Transverse colon (tissue), 4 donors: ENCODE measurements at places on chromosomes 5 and 9. TPM values are rescaled to one million over a fixed set of nuclear protein-coding genes. Genes with fewer than 3 reads are reported as not detected.

DNA sequence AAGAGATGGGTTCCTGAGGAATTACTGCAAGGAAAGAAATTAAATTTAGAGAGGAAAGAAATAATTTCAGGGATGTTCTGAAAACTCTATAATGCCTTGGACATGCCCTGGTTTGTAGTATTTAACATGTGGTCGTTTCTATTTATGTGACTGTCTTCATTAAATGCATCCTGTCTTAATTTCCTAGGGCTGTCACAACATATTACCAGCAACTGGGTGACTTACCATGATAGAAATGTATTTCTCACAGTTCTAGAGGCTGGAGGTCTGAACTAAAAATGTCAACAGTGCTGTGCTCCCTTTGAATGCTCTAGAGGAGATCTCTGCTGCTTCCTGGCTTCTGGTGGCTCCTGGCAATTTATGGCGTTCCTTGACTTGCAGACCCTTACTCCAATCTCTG lies 287.7 kb downstream of the FBXL7 start:
- DNase-seq: no peak

DNA sequence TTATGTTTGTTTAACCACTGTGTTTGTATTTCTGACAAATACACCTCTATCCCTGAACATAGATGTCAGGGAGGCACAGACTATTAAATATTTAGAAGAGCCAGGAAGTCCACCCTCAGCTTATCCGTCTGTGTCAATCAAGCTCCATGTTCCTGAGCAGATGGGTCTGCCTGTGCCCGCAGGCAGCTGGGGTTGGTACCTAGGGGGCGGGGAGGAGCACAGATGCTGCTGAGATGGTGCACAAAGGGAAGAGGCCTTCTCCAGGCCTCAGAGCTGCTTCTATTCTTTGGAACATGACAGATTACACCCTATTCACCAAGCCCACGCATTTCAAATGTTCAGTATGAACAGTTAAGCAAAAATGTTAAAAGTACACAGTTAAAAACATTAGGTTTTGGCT lies 142.1 kb downstream of the EPB41L4A start:
- no peak for DNase-seq

- DNase-seq: no peak
Measured at GRCh38 chr5:17314907-17315471, 97.6 kb downstream of the BASP1 start.

The WDR31 gene
- total RNA-seq: 3.0 TPM

GRCh38 chr5:82405618-82406204 lies 127.6 kb upstream of the RPS23 start:
- DNase-seq: no peak

The FCN2 gene
- total RNA-seq: not detected

- no peak for DNase-seq
Measured at GRCh38 chr5:40089269-40089668, 590.4 kb upstream of the PTGER4 start.

The PCDHB9 gene
- total RNA-seq: 1.6 TPM

- DNase-seq: no peak
Measured at GRCh38 chr9:126503333-126504085, 110.2 kb upstream of the LMX1B start.

DNA sequence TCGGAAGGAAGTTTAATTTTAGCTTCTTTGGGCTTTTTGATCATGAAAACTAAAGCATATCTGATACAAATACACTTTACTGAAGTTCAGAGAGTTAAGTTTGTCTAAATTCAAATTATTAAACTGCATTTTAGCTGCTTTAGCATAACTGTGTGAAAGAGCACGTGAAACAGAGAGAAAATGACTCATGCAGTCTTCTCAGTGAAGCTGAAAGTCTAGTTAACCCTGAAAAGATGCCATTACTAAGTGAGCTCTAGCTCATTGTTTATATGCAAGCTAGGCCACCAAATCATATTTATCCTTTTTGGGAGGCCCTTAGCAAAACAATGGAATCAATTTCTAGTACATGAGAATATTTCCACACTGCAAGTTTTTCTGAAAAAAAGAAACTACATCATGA lies 27.6 kb downstream of the TPD52L3 start:
- no peak for DNase-seq

- no peak for DNase-seq
Measured at GRCh38 chr5:115289104-115289503, 7.3 kb downstream of the CCDC112 start.

The SPOCK1 gene
- total RNA-seq: 8.6 TPM

DNA sequence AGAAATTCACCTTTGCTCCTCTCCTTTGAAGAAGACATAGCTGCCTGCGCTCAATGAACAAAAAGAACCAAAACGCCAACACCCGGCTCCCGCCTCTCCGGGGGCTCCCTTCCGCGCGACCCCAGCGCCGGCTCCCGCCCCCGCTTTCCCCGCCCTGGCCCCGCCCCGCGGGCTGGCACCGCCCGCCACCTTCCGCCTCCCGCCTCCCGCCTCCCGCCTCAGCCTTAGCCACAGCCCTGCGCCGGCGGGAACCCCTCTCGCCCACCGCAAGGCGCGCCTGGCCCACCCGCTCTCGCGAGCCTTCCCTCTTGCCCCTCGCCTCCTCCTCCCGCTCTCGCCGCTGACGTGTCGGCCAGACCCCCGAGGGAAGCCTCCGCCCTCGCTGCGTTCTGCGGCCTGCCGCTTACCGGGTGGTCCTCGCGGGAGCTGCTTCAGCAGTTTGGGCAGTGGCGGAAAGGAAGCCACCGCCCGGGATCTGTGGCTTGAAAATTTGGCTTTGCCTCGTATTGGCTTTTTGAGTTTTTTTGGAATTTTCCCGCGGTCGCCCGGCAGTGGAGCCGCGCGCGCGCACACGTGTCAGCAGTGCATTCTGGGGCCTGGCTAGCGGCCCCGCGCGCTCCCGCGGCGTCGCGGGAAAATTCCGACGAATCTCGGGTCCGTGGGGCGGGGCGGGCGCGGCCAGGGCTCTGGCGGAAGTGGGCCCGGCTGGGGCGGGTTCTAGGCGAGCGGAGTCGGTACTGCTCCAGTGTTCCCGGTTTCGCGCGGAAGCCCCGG lies at the start of gene FANCC:
Gene FANCC, minus strand, starts transcription at position 591 of the 774 bp plus-strand sequence. CDS start 68,418 bp downstream, outside the sequence.
- DNase-seq: peak; percentile 94

The C5 gene
- 0.20 TPM for total RNA-seq

GRCh38 chr9:5292141-5292540 lies 12.4 kb downstream of the RLN2 start:
- no peak for DNase-seq

DNA sequence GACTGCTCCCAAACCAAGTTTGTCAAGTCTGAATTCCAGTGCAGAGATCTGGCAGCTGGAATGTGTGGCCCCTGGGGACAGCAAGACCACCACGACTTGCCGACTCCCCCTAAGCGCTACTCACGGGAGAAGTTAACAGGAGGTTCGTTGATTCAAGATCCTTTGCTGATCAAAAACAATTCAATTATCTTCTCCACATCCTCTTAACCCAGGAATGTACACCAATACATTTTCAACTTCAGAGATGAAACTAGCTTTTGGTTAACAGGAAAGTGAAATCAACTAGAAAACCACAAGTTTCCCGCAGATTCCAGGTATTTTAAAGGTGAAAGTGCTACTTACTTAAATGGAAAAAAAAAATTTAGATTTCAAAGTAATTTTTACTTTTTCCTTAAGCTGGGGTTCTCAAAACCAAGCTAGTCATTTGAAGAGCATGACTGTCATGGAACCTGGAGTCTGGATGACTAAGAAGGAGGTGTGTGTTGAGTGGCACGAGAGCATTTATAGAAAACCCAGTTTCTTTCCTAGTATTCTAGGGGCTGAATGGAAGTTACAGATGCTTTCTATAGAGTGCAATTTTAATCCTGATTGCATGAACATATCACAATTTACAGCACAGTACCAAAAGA lies 257.5 kb upstream of the PANK3 start:
- no peak for DNase-seq

DNA sequence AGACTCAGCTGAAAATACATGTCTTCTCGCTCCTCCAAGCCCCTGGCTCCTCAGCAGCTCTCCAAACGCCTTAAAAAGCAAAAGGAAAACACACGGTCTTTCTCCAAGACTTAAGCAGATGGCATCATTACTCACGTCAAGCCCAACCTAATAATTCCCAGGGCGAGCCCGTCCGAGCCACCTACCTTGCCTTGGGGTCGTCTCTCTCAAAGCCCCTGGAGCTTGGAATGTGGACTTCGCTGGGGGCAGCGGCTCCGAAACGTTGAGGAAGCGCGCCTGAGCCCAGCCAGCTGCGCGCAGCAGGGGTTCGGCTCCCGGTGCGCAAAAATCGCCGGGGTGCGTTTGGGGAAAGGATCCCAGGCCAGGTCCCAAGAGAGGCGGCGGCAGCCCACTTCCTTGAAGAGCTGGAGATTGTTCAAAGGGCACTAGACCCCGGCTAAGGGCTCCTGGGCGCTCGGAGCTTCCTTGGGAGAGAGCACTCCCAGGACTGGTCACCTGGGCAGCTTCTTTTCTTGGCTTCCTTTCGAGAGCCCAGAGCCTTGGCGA lies 395 bp downstream of the DRD1 start:
- no peak for DNase-seq
